Nephron progenitor cell (in vitro differentiated cells): ENCODE measurements at places on chromosomes 3 and 15.

DNA sequence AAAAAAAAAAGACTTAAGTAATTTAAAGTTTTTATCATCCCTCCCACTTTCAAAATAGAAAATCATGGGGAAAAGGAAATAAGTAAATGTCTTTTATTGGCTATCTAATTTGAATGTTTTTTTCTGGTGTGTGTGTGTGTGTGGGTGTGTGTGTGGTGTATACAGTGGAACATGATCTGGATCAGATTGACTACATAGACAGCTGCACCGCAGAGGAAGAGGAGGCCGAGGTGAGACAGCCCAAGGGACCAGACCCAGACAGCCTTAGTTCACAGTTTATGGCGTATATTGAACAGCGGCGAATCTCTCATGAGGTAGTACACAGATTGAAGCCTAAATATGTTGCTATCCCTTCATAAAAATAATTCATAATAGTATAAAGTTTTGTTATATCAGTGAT, 44.5 kb downstream of the LRCH3 start:
- DNase-seq: no peak

- no peak for DNase-seq
Observed at GRCh38 chr3:2525968-2526367, 427.3 kb downstream of the CNTN4 start.

- no peak for DNase-seq
Observed at GRCh38 chr3:69719587-69720122, 19.6 kb upstream of the MITF start.

- DNase-seq: no peak
Observed at GRCh38 chr15:40008061-40008765, 30.8 kb downstream of the SRP14 start.

DNA sequence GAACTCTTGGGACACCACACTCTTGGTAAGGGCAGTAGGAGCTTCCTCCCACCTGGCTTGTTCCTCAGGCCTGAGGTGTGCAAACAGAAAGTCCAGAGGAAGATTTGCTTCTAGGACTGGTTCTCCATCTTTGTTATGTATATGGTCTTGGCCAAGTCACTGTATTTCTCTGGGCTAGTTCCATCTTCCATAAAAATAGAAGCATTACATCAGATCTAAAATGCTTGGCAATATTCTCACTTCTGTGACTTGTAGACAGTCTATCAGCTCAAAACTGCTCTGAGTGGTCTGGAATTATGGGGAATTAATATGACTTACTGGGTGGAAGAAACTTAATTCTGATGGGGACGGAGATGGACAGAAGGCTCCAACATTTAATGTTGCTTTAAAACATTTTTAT, 55.2 kb downstream of the TMEM108 start:
- no peak for DNase-seq

- no peak for DNase-seq
Observed at GRCh38 chr3:111769992-111770352, 89.1 kb upstream of the PHLDB2 start.

- no peak for DNase-seq
Observed at GRCh38 chr3:46586738-46587246, 20.7 kb upstream of the LRRC2 start.

DNA sequence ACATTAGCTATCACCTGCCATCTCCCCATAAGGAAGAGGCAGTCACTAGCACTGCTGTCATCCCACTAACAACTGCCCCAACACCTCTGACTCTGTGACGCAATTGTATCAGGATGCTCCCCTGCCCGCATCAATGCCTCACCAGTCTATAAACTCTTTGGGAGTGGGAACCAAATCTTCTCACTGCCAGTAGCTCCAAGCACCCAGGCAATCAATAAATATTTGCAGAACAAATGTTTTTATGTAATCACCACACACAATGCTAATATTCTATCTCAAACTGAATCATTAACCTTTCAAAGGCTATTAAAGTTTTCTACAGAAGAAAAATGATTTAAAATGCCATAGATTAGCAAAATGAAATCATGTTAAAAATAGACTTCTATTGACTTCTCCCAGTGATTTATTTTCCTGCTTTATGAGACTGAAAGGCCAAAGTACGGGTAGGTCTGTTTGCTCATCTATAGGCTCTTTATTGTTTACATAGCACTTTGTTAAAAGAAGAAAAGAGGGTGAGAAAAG, 131.3 kb downstream of the PLD1 start:
- DNase-seq: no peak

- DNase-seq: no peak
Observed at GRCh38 chr3:53122933-53123305, 7.3 kb downstream of the RFT1 start.

DNA sequence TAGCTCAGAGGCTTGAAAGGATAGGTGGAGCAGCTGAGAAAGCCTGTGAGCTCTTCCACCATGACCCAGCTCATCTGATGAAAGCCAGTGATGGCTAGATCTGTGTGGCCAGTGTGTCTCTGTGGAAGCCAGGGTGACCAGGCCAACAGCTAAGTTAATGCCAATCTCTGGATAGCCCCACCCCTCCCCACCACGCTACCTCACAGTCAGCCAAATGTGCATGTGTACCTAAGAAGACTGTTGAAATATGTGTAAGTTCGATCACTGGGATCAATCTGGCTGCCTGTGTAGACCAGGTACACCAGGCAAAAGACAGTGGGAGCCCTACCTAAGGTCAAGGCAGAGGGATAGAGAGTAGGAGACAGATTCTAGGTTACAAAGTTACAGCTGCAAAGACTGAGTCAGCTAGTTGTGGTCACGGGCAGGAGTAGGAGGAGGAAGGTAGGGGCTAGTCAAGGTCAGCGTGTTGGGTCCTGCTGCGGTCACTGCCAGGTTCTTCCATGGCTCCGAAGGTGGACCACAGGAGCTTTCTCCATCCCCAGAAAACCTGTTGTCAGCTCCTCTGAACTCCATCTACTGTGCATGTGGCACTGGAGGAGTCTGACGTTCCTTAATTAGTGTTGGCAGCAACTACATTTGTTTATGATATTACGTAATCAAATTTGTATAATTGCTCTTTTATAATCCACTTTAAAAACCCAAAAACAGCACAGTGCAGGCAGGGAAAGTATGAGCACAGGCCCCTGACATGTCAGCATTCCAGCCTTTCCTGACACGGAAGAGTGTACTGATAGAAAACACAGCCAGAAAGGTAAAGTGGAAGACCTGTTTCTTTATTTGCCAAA, 318.0 kb downstream of the CLSTN2 start:
- DNase-seq: no peak

DNA sequence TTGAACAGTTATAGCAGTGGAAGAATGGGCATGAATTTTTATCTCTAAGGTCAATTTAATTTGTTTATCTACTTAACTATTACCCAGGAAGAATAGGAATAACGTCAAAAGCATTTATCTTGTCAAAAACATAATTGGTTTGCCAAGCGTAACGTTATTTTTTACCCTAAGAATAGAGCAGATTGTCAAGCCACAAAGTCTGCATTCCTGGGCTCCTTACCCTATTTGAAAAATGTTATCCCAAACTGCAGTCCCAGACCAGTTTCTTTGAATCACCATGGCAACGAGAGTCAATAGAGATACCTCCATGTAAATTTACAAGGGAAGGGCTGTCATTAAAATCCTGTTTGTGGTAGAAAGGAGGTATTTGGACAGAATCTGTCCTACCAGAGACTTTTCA, 61.1 kb downstream of the CPNE4 start:
- DNase-seq: no peak

GRCh38 chr3:178712247-178712646, 176.0 kb downstream of the KCNMB2 start:
- no peak for DNase-seq

DNA sequence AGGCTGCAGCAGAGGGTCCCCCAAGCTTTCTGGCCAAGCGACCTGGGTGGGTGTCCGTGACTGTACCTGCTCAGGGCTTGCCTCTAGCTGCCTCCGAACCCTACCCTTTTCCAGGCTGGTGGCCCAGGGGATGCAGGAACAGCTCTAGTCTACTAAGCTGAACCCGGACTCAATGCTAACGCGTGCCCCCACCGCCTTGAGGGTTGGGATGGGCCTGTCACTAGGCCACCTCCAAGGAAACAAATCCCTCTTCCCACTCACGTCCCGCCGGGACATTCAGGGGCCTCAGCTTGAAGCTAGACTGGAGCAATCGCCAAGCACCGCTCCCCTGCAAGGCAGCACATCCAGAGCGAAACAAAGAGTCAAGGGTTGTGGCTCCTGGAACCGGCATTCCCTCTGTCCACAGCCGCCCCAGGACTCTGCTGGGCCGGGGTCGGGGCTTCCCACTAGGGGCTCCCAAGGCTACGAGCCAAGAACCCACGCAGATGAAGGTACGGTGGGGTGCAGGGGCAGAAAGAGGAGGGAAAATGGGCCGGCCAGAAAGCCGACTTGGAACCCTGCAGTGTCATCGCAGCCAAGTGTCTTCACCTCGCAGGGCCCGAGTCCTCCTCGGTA, 2.9 kb downstream of the FBXL22 start:
- DNase-seq: no peak

DNA sequence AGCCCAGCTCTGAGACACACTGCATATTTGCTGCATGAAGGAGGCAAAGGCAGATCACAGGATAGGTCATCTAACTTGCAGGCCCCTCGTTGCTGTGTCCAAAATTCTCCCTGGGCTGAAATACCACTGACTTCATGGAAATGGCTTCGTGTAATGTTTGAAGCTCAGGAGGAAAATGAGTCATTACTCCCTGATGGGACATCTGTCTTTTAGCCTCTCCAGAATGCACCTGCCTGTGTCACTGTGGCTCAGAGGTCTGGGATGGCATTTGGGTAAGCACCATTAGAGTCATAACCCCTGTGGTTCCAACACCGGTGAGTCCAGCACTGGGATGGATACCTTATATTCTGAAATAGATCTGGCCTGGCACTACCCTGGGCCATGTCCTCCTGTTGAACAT, 51.5 kb downstream of the IL12A start:
- DNase-seq: no peak

GRCh38 chr3:14227856-14228255, 49.2 kb downstream of the LSM3 start:
- no peak for DNase-seq

- DNase-seq: no peak
Observed at GRCh38 chr3:169240786-169241486, 422.6 kb downstream of the MECOM start.

DNA sequence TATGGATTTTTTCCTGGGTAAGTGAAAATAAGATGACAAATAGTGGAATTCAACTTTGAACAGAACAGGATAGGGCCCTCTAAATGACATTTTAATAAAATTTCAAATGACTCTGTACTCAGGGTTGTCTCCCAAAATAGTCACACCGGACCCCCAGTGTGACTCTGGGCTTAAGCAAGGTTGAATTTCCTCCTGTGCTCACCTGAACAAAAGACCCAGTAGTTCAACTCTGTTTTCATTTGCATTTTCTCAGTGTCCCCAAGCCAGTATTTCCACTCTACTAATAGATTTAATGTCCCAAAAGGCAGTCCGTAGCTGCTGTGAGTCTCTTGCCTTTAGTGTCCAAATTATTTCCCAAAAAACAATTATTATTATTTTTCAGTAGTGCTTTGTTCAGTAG, 296.6 kb downstream of the PLOD2 start:
- DNase-seq: no peak

DNA sequence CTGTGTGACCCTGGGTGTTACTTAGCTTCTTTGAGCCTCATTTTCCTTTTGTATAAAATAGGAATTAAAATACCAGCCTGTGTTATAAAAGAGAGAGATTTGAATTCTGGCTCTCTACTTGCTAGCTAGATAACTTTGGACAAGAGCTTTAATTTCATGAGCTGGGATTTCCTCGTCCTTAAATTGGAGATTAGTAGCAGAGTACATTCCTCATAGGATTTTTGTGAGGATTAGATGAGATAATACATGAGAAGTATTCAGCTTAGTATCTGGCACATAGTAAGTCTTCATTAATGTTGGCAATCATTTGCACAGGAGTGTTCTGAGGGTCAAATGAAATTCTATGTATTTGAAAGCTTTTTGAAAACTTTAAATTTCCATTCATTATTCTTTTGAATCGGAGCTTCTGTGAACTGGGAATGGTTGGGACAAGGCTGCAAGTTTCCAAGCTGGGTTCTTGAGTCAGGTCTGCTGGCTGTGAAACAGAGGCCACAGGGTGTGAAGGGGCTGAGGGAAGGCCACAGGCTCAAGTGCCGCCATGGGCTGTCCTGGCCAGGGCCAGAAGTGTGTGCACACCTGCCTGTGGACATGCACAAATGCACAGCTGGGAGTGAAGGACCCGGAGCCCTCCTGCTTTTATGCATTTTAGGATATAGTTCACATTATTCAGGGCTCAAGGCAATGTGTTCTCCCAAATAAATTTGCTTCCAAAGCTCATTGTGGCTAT, 17.2 kb downstream of the ALPK3 start:
- no peak for DNase-seq

DNA sequence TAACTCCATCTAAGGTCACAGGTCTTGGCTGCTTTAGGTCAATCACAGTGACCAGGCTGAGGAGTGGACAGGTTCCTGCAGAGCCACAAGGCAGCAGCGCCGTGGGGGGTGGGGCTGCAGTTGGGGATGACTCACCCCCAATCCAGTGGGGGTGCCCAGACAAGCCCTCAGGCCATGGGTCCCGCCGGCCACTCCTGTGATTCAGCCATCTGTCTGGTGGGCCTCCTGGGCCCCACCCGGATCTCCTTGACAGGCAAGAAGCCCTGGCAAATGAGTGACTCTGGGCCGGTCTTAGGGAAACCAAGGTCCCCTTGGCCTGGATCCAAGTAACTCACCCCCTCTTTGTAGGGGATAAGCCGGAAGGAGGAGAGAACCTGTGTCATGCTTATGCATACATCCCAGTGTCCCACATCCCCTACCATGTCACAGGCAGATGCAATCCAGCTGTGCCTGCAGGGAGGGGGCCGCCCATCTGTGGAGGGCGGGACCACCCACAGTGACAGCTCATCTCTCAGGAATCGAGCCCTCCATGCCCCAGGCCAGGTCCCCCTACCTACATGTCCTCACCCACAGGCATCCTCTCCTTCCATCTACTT, 495 bp upstream of the COL7A1 start:
- peak; percentile 27 for DNase-seq

- no peak for DNase-seq
Observed at GRCh38 chr3:37163262-37164015, 10.9 kb downstream of the LRRFIP2 start.

DNA sequence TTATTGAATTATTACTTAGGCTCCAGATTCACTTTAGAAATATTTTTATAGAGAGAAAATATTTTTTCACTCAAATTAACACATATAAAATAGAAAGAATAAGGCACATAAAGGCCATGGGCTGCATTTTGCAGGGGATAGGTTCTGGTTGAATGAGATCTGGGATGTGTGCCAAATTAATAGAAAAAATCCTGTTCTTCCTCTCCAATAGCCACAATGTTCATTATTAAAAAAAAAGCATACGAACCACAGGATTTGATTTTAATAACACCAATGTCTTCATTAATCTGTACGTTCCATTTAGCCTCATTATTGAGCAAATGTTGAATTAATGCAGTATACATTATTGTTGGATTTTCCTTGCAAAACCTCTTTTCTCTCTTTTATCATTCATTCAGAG, 622.8 kb upstream of the AGTR1 start:
- no peak for DNase-seq
